ENCODE measurements at places on chromosomes 2 and 18.

DNA sequence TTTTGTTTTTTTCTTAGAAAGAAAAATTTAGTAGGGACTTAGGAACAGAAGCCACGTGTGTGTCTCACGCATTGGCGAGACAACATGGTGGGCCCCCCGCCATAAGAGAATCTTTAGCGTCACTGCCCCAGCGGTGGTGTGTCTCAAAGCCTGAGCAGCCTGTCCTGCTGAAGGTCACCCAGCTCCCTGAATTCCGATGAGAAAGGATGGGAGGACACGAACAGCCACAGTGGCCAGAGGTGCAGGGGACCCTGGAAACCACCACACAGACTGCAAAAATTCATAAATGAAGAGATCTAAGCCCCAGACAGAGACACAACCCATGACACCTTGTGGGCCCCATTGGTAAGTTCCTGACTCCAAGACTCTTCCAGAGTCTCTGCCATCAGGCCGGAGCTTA is 266.1 kb upstream of the RAB6C start:
- no peak for DNase-seq

DNA sequence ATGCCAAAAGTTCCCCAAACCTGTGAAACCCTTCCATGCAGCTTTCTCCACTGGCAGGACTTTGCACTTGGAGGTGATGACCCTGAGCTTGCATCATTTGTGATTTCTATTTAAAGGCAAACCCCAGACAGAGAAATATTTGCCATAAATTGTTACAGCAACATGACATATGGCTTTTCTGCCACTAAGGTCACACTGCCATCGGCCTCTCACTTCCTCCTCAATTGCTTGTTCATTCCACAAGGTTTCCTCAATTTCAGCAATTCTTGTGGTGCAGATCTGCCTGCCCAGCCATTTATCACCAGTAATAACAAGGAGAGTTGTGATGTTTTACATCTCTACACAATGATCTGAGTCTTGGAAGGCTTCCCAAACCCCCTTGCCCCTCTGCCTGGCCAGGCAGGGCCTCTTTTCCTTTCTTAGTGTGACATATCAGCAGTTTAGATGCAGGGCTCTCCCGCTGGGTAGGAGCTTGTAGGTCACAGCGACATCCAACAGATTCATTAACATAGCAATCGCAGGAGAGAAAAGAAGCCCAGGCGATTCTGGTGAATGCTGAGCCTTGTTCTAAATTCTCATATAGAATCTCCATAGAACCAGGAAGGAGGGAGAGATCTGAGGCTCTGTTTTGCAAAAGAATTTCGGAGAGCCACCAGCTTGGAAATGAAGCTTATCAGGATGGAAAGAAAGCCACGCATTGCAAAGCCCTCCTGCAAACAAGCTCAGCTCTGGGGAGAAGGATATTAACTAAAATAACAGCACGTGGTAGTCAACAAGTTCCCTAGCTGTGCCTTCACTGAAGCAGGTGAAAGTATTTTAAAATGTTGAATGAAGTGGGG is 46.7 kb upstream of the ITGA6 start:
- no peak for DNase-seq

DNA sequence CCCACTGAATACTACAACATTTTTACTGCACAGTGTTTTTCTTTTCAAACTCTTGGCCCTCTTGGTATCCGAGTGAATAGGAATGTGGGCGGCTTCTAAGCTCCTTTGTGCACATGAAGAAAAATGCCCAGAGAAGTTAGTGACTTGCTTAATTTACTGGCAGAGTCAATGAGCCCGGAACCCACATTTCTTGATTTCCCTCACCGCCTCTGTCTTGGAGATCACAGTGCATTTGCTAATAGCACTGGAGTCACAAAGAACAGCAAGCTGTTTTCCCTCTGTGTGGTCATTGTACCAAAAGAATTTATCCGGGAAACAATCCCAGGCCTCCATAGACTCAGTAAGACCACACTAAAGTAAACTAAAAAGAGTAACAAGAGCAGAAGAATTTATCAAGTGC is 18.9 kb downstream of the STON1 start:
- no peak for DNase-seq

DNA sequence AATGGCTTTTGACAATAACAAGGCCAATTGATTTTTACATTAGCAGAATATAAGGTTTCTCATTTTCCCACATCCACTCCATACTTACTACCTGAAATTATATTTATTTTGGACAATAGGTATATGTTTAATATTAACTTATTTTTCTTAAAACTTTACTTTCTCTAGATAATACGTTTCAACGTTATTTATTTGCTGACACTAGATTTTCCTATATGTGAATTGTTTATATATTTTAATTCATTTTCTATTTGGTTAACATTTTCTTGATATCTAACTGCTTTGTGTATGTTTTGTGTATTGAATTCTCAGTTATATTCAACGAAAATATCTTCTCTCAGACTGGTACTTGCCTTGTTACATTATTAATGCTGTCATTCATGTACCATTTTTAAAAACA is 199.9 kb upstream of the TMEFF2 start:
- DNase-seq: no peak

GRCh38 chr2:46195819-46196218 is 101.4 kb upstream of the EPAS1 start:
- no peak for DNase-seq

DNA sequence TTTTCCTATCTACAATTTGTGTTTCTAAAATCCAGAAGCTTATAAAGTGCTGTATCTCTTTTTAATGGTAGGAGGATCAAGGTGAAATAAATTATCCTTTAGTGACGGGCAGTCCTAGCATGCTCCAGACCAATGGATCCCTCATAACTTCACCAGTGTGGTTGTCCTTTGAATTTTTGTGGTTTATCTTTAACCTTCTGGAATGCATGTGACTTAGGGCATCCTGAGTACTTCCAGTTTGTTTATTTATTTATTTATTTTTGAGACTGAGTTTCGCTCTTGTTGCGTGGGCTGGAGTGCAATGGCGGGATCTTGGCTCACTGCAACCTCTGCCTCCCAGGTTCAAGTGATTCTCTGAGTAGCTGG is 40.4 kb downstream of the NUP35 start:
- no peak for DNase-seq

- DNase-seq: no peak
Observed at GRCh38 chr2:148817210-148817708, 57.8 kb upstream of the KIF5C start.

GRCh38 chr2:48131539-48132270 is 225.4 kb upstream of the FBXO11 start:
- DNase-seq: peak; percentile 78

DNA sequence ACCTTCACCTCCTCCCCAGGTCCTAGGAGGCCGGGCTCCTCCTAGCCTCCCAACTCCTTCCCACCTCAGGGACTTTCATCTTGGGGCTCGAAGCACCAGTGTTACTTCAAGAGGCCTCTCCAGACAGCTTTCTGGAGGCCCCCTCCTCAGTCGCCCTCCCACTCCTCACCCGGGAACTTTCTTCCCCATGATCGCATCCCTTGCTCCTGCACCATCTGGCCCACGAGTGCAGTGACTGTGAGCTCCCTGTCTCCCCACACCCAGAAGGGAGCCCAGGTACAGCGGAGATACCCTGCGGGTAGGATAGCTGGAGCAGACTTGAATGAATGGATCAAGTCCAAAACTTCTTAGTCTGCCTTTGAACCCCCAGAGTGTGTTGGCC is 6.1 kb downstream of the ERFE start:
- DNase-seq: no peak

DNA sequence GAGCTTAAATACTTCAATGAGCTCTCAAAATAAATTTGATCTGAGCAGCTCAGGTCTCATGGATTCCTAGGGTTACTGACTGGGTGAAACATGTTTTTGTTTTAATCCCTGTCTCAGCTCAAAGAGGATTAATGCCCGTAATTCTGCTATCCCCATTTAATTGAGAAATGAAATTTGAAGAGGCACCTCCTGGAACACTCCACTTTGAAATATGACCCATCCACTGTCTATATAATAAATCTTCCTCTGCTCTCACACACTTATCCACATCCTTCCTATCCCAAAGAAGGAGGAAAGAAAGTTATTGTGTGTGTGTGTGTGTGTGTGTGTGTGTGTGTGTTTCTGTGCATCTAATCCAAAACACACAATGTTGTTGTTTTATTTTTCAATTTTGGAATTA is 2082.4 kb upstream of the PIK3C3 start:
- no peak for DNase-seq

- DNase-seq: no peak
Observed at GRCh38 chr18:8366656-8367055, 242.6 kb upstream of the RAB12 start.

GRCh38 chr18:8423051-8423557 is 186.1 kb upstream of the RAB12 start:
- DNase-seq: no peak

DNA sequence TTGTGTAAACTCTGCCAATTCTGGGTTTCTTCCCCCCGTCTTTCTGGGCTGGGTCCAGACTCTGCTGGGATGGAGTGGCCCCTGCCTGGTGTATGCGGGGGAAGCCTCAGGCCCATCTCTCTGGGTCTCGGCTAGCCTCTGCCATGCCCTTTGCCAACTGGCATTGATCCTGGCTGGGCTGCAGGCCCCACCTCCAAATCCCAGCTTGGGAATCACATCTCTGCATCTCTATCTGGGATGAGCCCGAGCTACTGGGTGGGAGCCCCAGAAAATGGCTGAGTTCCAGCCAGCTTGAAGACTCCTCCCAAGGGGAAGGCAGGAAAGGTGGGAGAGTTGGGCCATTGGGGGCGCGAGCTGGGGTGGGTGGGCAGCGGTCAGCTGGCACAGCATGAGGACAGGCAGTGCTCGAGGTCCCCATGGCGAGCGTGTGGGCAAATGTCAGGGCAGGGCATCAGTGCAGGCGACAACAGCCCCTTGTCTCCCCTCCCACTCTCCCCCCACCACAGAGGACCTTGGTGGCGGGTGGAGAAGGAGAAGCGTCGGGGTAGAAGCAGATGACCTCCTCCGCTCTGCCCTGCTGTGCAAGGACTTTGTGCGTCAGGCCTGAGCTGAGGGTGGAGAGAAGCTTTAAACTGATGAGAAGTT is 139.4 kb downstream of the ASB1 start:
- DNase-seq: no peak

- DNase-seq: no peak
Observed at GRCh38 chr2:69437751-69438154, 518 bp upstream of the NFU1 start.

DNA sequence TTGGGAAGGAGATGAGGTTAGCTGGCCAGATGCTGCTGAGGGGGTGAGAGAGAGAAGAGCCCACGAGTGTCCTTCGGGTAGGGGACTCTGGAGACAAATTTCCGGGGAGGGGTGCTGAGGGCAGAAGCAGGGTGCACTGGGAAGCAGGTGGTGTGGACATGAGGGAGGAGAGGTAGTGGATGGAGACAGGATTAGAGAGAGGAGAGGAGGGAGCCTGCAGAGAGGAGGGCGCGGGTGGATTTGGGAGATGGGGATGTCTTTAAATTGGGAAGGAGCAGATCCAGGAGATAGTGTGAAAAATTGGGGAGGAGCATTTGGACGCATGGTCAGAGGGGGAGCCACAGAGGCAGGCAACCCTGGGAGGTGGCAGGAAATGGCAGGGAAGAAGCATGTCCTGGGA is 154.7 kb downstream of the DYSF start:
- DNase-seq: no peak

GRCh38 chr18:48100165-48100575 is 169.7 kb upstream of the SMAD2 start:
- no peak for DNase-seq

GRCh38 chr2:60551240-60552077 is 2.0 kb downstream of the BCL11A start:
- DNase-seq: peak; percentile 59

DNA sequence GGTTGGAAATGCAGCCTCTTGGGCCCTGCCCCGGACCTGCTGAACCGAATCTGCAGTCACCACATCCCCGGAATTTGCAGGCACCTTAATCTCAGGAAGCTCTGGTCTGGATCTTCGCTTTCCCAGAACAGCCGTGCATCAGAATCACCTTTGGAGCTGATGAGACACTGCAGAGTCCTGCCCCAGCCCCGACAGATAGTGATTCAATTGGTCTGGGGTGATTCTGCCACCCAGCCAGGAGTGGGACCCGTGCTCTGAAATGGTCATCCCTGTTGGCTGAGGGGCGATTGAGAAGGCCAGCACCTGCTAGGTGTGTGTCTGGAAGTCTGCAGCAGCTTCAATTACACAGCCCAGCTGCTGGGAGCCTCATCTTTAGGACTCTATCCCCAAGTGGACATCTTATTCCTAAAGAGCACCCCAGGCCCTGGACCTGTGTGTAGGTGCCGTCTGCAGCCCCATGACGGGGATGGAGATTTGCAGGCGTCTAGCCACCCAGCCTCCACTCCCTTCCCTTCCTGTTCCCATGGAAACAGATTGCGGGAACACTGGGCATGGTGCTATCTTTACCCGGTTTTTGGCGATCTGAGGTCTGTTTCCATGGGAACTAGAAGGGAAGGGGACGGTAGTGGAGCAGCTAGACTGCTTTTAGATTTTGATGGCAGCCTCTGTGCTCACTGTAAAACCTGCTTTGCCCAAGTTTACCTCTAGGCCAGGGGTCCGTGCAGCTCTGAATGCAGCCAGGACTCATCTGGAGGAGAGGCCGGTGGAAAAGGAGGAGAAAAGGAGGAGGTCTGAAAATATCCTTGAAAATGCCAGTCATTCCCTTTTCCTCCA is 156.1 kb downstream of the LDLRAD4 start:
- DNase-seq: no peak

DNA sequence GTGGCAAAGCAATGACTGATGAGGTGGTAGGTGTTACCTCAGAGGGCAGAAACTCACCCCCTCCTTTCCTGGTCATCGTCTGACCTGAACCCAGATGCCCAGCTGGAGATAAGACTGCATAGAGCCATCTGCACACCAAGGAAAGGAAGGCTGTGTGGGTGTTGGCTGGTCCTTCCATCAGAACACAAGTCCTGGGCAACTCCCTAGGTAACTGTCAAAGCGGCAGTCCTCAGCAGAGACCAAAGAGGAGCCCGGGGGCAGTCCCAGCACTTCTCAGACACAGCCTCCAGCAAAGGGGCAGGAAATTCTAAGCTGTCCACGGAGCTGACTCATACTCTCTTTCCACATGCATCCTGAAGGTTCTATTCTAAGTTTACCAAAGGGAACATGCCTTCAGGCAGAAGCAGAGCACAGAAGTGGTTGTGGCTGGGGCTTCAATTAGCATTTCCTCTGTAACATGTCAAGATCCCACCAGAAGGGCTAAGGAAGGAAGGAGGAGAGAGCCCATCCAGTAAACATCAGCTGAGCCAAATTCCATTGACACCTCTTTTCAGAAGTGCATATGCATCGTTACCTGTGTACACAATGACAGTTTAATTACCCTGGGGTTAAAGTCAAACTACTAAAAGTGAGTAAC is 54.7 kb downstream of the SPRED2 start:
- no peak for DNase-seq

DNA sequence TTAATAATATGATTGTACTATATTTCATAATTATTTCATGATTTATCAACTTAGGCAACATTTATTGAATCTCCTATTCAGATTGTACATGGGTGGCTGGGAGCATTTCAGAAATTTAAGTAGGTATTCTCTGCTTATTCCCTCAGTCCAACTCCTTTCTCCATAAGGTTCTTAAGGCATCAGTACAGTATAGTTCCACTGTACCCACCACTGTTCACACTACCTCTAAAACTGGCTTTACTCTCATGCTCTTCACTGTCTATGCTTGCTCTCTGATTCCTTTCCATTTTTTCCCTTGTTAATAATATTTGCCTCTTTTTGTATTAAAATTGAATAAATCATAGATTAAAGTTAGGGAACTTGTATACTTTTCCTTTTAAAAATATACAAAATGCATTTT is 89.8 kb downstream of the EHBP1 start:
- no peak for DNase-seq
